ENCODE measurements at places on chromosomes 6 and 20.
A peak's percentile ranks its signal among the peaks of the same experiment; 100 is the strongest.

GRCh38 chr20:22563062-22563965 is 21.1 kb downstream of the FOXA2 start:
- DNase-seq = no peak

GRCh38 chr6:140537834-140538705 is 1163.6 kb upstream of the CITED2 start:
- DNase-seq = peak; percentile 98

GRCh38 chr20:4702562-4703280 is 19.0 kb upstream of the PRND start:
- DNase-seq = no peak

DNA sequence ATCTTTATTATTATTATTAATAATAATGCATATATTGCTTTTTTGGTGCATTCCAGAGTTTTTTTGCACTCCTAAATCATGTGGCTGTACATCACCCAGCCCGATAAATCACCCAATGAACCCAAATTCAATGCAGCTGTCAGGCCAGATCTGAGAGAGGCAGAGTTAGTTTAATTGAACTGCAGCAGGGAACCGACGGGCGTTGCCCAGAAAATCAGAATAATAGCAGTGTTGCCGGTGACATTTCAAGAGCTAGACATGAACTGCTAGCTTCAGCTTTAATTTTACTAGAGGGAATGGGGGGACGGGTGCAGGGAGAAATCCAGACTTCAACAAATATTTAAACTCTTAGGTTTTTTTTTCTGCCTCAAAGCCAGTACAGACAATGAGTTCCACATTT is 135.0 kb downstream of the CLIC5 start:
- DNase-seq = no peak

DNA sequence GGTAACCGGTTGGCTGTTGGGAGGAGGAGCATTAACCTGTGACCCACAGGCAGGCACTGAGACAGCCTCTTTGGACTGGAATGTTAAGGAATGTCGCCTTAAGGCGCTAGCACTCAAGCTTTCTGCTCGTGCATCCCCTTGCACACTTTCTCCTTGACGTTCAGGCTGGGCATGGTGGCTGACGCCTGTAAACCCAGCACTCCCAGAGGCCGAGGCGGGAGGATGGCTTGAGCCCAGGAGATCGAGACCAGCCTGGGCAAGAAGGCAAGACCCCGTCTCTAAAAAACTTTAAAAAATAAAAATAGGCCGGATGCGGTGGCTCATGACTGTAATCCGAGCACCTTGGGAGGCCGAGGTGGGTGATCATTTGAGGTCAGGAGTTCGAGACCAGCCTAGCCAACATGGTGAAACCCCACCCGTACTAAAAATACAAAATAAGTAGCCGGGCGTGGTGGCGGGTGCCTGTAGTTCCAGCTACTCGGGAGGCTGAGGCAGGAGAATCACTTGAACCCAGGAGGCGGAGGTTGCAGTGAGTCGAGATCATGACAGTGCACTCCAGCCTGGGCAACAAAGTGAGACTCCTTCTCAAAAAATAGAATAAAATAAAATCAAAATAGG is 1.9 kb upstream of the GID8 start:
- DNase-seq = no peak

- no peak for DNase-seq
These were observed 306.0 kb upstream of the THEMIS start for GRCh38 chr6:128206610-128207426.

- no peak for DNase-seq
These were observed 9.2 kb downstream of the ATG5 start for GRCh38 chr6:106316375-106316766.

GRCh38 chr6:147322299-147323162 is 118.3 kb downstream of the STXBP5 start:
- DNase-seq = no peak

GRCh38 chr6:21807299-21808044 is 213.9 kb downstream of the SOX4 start:
- DNase-seq = no peak

DNA sequence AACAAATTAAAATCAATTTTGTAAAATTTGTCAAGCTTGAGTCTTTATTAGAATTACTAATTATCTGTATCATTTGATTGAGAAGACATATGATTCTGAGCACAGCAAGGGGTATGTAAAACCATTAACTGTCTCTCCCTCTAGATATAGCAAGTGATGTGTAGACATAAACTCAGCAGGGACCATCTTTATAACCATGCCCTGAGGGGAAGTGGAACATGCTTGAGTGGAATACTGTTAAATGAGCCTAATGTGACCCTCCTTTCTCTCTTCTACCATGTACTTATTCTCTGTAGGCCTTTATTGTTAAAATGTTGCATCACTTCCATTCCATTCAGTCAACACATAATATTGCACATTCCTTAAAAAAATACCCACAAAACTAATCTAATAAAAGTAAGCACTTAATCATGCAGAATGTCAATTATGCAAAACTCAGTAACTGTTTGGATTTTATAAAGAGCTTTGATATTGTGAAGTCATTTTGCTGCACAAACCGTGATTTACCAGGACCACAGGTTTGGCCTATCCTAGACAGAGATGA is 896.6 kb upstream of the MANEA start:
- DNase-seq = no peak
